ENCODE measurements at places on chromosomes 3 and 15.
A peak's percentile ranks its signal among the peaks of the same experiment; 100 is the strongest.

GRCh38 chr3:15520804-15521572 lies 518 bp downstream of the COLQ start:
- DNase-seq, result no peak

DNA sequence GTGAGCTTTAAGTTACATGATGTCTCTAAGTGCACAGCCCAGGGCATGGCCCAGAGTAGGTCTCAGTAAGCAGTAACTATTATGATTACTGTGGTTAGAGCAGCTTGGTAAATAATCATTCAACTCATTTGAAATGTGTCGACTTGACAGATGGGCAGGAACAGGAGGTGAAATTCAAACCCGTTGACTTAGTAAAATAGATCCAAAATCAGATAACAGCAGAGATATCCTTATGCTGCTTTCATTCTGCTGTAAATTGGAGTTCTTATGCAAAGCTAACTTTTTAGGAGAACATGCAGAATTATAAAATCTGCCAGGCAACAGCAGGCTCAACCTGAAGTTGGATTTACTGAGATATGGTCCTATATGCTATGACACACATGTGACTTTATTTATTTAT lies 118.7 kb upstream of the KLHL25 start:
- DNase-seq, result no peak

GRCh38 chr3:155363690-155364070 lies 70.2 kb upstream of the STRIT1 start:
- no peak for DNase-seq

DNA sequence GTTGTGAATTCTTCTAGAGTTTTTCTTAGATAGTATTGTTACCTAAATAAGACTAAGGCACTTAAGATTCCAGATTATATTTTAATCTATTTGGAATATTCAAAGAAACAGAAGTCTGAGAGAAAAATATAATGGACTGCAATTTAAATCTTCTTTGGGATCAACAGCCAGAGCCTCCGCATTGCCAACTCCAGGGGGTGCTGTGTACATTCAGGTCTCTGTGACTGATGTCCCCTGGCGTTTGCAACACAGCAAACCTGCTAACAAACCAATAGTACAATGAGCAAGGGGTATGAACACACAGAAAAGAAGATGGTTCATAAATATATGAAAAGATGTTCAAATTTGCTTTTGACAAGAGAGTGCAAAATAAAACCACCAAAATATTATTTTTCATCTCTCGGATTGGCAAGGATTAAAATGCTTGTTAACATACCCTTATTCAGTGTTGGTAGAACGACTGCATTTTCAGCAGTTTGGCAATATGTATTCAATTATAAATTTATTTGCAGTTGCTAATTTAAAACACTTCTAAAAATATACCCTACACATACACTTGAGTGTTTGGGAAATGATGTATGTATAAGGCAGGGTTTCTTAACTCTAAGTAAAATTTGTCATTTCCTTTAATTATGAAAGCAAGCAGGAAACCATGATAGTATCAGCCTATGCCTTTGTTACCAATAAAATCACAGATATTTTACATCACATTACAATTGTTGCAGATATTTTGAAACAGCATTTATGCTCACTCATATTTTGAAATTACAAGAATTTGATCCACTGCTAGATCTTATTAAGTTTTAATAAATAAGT lies 16.1 kb upstream of the TM4SF1 start:
- DNase-seq, result no peak

DNA sequence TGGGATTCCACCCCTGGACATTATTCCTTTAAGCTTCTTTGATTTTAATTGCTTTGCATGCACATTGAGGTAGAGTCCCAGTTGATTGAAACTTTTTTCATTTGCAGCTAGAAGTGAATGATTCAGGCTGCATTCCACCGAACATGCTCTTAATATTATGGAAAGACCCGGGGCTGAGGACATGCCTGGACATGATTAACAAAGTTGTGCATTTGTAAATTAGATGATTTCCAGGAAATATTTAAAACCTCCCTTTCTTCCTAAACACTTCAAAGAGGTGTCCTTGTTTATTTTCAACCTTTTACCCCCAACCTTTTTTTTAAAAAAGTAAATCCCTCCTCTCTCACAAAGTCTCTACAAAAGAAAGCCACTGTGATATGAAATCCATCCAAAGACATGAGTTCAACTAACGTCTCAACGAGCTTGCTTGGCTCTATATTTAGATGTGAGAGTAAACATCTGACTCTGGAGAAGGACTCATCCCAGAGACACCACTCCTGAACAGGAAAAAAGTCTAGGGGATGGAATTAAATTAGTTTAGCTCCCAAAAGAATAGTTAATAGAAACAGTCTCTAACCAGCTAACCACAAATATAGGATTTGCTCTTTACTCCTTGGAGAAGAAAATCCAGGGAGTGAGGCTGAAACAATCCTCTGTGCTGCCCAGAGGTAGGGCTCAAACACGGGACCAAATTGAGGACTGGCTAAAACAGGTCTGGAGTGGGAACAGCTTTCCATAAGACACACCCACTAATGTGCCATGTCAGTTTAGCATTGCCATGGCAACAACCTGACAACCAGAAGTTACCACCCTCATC lies 83.1 kb downstream of the XXYLT1 start:
- DNase-seq, result no peak

- DNase-seq, result no peak
These were observed 71.3 kb upstream of the SLC25A36 start for GRCh38 chr3:140870351-140870750.

GRCh38 chr3:38549082-38549481 lies 52.9 kb downstream of the EXOG start:
- DNase-seq, result no peak

DNA sequence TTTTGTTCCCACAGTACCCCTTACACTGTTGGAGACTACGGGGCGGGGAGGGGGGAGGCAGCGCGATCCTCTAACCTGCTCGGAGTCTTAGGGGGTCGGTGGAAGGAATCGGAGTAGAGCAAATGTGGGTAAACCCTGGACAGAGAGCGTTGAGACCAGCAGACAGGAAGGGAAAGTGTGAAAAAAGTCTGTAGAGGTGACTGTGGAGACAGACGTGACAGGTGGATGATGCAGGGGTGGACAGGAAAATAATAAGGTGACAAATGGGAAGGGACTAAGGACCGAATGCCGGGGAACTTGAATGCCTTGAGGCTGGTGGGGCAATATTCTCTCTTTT lies 424 bp downstream of the EAF2 start:
- no peak for DNase-seq

DNA sequence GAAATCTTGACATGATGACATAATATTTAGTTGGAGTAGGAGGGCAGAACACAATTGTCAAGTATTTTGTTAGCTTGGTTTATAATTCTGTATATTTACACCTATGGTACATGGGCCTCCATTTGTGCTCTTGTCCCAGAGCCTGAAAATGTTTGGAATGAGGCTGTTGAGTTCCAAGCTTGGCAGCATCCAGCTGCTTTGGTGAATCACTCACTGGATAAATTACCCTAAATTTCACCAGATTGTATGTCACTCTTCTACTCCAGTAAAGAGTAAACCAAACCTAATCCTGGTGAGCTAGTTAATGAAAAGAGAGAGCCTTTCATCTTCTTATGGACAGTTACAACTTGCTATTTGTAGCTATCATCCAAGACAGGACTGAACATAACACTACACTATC lies 928.7 kb downstream of the DIPK2A start:
- no peak for DNase-seq

DNA sequence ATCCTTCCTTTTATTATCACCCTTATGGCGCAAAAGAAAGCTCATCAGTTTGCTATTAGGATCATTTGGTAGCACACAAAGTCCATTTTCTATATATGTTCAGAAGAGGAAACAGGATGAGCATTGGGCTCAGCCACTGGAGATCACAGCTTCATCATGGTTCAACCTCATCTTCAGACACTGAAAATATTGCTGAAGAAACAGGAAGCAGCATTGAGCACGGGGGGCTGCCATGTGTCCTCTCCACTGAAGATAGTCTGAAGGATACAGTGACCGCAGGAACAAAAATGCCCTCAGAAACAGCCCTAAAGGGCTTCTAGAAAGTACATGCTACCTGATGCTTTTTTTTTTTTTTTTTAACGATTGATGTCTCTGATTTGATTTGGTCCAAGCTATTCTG lies 835.3 kb upstream of the CFAP20DC start:
- no peak for DNase-seq

DNA sequence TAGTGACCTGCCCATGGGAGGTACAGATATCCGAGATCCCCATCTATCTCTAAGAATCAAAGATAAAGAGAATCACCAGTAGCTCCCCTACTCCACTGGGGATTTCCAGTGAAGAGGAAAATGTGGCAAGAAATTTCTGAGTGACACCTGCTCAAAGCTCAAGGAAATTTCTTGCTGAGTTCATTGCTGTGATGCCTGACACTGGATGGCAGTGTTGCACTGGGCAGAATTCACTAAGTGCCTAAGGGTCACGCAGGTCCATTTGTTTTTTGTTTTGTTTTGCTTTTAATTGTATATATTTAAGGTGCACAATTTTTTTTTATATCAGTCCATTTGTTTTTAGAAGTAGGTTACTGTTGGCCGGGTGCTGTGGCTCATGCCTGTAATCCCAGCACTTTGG lies 109.5 kb upstream of the KCNAB1 start:
- DNase-seq, result no peak

DNA sequence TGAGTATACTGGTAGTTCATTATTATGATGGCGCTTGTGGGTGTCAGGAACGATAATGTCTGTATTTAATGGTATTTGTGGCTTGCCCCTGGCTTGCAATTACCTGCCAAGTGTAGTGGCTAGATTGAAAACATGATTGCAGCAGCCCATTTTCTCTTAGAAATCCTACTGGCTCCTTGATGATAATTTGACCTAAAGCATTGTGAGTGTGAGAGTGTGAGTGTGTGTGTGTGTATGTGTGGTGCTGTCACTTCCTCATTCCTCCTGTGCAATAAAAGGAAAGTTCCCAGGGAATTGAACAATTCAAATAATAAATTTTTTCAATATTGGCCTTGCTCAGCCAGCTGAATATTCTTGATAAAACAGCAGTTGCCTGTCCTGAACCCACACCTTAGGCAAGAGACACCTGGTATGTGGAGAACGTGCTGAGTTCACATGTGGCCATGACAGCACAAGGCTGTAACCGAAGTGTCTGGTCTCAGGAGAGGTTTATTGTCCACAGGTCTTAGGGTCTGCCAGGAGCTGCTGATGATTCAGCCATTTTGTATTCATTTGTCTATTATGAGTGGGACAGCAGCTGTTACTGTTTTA lies 193.3 kb downstream of the CD47 start:
- DNase-seq, result no peak

DNA sequence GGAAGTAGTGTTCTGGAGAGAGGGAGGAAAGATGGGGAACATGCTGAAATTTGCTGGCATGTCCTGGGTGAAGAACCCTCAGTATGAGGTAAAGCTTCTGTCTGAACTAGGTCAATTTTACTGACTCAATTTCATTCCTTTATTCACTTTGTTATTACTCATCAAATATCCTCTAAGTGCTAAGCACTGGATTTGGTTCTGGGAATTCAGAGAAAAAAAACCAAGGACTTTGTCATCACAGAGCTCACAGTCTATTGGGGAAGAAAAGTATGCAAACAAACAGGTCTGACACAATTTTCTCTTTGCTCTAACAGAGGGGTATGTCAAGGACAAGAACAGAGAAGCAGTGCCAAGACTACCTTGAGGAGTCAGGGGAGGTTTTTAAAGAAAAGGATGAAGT lies 68.0 kb downstream of the TFG start:
- no peak for DNase-seq

DNA sequence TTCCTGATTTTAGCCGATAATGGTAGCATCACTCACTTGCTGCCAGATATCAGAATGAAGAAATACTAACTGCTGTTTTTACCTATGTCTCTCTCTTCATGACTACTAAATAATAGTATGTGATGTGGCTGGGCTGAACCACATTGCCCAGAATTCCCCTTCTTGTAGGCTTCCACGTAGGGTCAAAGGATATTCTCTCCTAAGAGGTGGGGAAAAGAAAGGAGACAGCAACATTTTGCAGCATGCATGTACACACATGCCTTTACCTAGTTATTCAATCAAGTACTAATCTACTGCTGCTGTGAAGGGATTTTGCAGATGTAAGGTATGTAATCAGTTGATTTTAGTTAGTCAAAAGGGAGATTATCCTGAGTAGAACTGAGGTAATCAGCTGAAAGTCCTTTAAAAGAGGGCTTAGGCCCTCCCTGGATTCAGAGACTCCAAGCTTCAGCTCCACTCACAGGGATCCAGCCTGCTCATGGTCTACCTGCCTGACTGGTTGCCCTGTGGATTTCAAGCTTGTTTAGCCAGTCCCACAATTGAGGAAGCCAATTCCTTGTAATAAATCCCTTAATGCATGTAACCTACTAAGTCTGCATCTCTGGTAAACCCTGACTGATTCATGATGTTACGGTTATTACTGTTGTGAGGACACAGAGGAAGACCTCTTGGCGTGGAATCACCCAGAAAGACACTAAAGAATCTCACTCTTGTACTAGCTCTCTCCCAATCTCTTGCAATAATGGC lies 20.4 kb downstream of the PLD1 start:
- DNase-seq, result peak; percentile 26

DNA sequence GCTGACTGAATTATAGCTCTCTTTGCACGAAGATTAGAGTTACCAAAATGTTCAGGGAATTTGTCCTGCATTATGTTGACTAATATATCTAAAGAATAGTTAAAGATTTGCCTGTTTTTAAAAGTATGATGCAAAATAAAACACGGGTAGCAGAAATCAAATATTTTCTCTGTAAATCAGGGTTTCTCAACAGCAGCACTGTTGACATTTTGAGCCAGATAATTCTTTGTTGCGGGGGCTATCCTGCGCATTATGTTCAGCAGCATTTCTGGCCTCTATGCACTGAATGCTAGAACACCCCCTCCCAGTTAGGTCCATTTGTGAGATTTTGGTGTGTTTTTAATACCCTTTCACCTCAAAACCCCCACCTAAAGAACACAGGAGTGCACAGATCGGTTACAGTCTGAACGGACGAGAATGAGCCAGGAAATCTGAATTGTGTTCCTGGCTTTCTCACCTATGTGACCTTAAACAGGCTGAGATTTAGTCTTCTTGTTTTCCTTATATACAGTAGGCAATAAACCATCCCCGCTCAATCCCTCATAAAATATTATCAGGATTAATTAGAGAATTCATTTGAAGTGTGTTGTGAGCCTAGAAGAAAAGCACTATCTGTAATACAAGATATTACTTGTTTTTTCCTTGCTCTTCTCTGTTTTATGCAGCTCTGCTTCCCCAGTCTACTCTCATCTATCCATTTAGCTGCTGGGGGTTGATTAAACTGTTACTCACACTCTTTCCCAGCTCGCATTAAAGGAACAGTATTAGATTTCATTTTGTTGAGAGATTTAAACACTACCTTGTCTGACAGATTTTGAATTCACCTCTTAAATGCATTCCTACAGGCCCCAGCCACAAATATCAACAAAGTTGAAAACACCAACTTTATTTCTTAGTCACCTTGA lies 247.5 kb upstream of the GOLIM4 start:
- DNase-seq, result no peak

All from stimulated activated effector memory CD8-positive, alpha-beta T cell treated with anti-CD3 and anti-CD28 coated beads, Interleukin-12 subunit alpha, Interleukin-12 subunit beta, amount 100 ng/mL, for 72 hours (primary cell).